IPS DF 6.9 (cell line): ENCODE measurements at places on chromosomes 6 and 20.
A peak's percentile ranks its signal among the peaks of the same experiment; 100 is the strongest.

GRCh38 chr6:128606611-128607010, 86.2 kb upstream of the PTPRK start:
- DNase-seq = no peak

DNA sequence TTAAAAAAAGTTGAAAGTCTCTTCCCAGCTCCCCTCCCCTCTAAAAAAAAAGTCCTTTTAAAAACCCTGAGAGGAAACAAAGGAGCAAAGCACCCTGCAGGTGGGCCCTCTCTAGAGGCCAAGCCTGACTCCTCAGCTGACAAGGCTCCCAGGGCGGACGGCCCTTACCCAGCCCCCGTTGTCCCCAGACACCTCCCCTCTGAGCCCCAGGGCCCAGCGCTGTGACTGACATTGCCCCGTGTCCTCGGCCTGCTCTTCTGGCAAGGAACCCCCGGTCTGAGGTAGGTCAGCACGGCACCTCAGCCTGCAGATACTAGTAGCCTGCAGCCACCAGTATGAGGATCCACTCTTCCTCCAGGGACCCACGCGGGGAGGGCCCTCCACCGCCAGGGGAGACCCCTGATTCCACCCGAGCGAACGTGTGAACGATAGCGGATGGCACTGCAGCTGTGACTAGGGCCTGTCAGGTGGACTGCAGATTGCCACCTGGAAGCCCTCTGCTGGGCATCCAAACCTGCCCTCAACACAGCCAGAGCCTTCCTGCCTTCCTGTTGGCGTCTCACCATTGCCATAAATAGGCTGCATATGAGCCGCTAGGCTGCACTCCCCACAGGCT, 34.2 kb downstream of the FOXC1 start:
- DNase-seq = no peak

- DNase-seq = no peak
These were observed 434.9 kb upstream of the SULF2 start for GRCh38 chr20:48220033-48220633.

GRCh38 chr6:73525546-73526330, 4.9 kb upstream of the EEF1A1 start:
- DNase-seq = no peak

DNA sequence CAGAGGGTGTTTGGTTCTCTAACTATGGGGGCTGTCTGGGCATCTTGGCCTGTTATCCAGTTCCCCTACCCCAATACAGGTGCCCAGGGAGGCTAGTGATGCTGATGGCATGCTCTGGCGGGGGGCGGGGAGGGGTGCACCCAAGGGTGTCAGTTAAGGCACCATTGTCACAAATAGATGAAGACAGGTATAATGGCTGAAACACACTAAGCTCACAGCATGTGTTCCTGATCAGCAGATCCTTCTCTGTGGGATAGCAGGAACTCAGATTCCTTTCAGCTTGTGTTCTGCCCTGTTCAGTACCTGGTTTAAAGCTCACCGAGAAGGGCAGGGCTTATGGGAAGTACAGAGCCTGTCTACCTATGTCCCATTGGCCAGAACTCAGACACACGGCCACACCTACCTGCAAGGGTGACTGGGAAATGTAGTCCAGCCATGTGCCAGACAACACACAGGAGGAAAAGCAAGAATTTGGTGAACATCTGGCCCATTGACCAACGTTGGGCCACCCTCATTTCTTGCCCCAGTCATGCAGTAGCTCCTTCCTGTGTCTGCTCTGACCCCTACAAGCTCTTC, 3.4 kb upstream of the RSPO4 start:
- DNase-seq = peak; percentile 68

- DNase-seq = no peak
These were observed at the start of gene OCSTAMP for GRCh38 chr20:46550461-46550860. OCSTAMP (minus strand) TSS chr20:46550654; CDS start chr20:46550560, 94 bp downstream.
